ENCODE measurements at places on chromosomes 6 and 20.

DNA sequence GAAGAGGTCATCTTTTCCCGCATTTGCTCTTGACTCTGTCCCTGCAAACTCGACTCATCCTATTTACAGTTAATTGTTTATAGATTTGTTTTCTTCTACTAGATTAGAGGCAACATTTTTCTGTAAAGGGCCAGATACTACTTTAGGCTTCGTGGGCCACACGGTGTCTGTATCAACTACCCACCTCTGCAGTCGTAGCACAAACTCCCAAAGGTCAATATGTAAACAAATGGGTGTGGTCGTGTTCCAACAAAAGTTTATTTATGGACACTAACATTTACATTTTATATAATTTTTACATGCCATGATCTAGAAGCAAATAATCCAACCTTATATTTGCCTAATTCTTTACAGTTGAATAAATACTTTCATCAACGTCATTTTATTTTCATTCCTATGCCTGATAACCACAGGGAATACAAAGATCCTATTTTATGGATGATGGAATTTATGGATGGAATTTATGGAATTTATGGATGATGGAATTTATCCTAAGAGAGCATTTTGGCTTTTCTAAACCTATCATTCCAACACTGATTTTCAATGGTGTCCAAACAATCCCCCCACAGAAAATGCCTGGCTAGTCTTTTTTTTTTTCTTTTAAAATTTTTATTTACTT, 232.8 kb downstream of the MYLK4 start:
- no peak for DNase-seq

DNA sequence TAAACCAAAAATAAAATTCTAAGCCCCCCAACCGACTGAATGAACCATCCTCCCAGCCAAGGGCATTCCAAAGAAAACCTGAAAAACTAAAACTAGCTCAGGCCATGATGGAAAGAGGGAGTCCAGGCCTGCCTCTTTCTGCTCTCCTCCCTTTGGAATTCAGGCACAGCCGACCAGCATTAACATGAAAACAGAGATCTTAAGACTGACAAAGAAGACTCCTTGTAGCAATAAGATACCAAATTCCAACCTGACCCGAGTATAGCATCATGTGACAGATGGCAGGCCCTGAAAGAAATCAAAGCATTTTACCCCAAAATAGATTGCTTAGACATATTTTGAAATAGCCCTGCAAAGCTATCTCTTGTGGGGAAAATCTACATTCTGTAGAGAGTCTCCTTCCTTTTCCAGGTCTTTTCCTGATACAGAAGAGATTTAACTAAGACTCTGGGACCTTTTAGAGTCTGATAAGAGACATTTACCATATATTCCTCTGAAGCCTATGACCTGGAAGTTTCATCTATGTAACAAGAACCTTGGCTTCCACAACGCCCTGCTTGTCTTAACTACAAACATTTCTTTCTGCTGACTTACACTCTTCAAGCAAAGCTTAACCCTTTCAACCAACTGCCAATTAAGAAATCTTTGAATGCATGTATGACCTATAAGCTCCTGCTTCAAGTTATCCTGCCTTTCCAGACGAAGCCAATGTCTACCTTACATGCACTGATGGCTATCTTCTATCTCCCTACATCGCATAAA, 22.2 kb upstream of the TXLNB start:
- DNase-seq: no peak

GRCh38 chr20:36090223-36090622, 64.3 kb upstream of the EPB41L1 start:
- no peak for DNase-seq

GRCh38 chr6:2718334-2719092, 32.2 kb downstream of the MYLK4 start:
- no peak for DNase-seq

DNA sequence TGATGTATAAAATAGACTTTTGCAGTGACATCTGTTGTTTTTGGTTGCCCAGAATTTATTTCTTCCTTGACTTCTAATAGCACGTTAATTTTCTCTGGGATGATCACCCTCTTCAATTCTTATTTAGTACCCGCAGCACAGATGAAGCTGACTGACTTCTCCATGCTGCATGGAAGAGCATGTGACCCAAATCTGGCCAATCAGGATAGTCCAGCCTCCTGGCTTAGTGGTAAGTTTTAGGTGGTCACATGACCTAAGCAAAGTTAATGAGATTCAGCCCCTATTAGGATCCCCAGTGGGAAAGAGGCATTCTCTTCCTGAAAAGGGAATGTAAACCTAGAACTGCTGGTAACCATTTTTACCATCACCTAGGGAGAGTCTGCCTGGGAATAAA, 13.8 kb upstream of the SIRT5 start:
- DNase-seq: no peak

GRCh38 chr6:117951783-117952182, 44.7 kb downstream of the SLC35F1 start:
- no peak for DNase-seq

GRCh38 chr6:113359155-113360140, 497.7 kb upstream of the MARCKS start:
- DNase-seq: no peak
